NCI-H1092 (cell line): ENCODE measurements at places on chromosomes 7 and 10.

- no peak for DNase-seq
Observed at GRCh38 chr7:75718390-75719031, 20.2 kb downstream of the HIP1 start.

DNA sequence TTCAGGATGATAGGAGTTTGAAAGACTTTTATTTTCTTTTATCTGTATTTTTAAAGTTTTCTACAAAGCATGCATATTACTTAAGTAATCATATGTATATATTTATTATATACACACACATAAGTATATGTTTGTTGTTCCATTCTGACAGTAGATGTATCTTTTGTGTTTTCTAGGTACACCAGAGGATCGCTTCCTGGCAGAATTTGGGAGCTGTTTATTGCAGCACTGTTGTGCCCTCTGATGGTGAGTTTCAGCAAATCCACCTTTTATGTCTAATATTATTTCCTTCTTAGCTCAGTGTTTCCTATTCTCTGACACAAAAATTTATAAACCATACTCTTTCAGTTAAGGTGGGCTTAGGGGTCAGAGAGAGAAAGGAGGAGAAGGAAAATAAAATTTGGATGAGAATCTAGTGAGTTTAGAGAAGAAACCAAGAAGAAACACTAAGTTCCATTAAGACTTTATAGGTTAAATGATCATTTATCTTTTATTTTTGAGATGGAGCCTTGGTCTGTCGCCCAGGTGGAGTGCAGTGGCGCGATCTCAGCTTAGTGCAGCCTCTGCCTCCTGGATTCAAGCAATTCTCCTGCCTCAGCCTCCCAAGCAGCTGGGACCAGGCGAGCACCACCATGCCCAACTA is 59.2 kb upstream of the OIT3 start:
- DNase-seq = peak; percentile 3

GRCh38 chr7:149827089-149827981 is 10.8 kb upstream of the ZNF862 start:
- DNase-seq = no peak

GRCh38 chr7:70068531-70068930 is 470.3 kb downstream of the AUTS2 start:
- DNase-seq = no peak

DNA sequence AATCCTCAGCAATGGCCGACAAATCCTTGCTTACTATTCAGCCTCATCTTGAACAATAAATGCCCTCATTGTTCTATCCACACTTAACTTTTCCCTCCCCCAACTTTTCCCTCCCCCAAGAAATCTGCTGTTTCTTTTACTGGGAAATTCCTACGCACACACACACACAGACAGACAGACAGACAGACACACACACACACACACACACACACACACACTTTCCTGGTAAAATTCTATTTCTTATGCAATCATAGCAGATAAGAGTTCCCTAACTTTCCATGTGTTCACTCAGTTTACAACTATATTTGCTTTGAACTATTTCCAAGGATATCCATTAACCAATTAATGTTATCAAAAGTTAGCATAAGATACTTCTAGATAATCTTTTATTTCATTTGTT is 52.9 kb downstream of the RELN start:
- no peak for DNase-seq

- DNase-seq = no peak
Observed at GRCh38 chr7:93382362-93382761, 150.2 kb downstream of the VPS50 start.

GRCh38 chr7:9175871-9176270 is 742.5 kb downstream of the NXPH1 start:
- DNase-seq = no peak

GRCh38 chr7:2120251-2120660 is 112.5 kb downstream of the MAD1L1 start:
- no peak for DNase-seq

DNA sequence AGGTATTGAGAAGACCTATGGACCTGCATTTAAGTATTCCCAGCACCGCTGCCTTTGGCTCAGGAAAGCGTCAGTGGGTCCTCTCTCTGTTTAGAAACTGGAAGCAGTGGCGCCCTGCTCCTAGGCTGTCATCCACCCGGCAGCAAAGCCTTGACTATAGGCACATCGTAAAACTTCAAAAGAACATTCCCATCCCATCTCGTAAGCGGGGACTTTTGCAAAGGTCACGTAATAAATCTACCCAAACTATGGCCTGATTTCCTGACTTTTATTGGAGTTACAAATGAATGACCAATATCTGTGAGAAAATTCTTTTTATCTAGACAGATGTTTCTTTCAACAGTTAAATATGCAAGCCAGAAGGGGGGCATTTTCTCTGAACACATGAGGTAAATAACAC is 115.8 kb upstream of the TCERG1L start:
- DNase-seq = no peak

GRCh38 chr7:127654404-127655394 is 2.7 kb downstream of the SND1 start:
- no peak for DNase-seq

- DNase-seq = no peak
Observed at GRCh38 chr10:43218206-43218950, 48.5 kb downstream of the RASGEF1A start.

GRCh38 chr7:147023440-147023839 is 906.8 kb downstream of the CNTNAP2 start:
- DNase-seq = no peak

DNA sequence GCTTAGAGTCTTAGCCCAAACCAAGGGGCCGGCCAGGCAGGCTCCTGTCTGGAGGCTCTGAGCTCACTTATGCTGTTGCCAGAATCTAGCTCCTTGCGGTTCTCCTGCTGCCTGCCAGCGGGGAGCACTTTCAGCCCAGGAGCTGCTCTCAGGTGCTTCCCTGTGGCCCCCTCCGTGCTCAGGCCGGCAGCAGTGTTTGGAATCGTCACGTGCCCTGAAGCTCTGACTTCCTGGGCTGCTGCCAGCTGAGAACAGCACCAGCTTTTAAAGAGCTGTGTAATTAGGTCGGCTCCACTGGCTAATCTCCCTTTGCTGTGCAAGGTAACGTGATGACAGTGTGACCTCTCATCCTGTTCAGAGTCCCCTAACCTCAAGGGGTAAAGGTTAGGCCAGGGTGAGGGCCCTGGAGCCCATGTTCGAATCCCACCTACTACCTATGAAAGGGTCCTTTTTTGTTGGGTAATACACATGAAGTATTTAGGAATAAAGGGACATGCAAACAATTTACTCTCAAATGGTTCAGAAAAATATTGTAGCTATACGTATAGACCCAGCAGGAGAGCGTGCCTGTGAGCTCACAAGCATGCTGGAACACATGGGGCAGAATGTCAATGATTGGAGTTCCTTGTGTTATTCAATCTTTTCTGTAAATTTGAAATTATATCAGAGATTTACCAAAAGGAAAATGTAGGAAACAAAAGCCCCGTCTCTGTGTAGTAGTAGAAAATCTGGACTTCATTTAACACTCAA is 16.6 kb downstream of the ZNF862 start:
- DNase-seq = peak; percentile 91

DNA sequence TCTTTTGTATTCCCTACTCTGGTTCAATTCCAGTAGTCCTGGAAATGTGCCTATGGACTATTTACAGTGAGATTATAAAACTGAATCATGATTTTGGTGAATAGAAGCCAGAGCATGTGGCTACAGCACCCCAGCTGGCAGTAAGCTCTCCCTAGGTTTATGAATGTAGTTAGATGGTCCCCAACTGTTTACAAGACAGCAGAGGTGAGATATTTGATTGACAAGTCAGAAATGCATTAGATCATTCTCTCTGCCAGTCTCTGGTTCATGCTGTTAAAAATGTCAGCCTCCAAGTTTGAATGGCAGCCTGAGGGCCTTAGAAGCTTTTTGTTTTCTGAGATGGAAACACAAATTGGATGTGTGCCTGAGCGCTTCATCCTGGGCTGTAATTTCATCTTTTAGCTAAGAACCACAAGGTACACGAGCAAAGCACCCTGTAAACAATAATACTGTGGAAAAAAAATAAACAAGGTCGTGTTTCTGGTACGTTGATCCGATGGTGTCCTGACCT is 85.0 kb downstream of the BTRC start:
- DNase-seq = no peak

- no peak for DNase-seq
Observed at GRCh38 chr7:53675835-53676234, 640.4 kb downstream of the POM121L12 start.

DNA sequence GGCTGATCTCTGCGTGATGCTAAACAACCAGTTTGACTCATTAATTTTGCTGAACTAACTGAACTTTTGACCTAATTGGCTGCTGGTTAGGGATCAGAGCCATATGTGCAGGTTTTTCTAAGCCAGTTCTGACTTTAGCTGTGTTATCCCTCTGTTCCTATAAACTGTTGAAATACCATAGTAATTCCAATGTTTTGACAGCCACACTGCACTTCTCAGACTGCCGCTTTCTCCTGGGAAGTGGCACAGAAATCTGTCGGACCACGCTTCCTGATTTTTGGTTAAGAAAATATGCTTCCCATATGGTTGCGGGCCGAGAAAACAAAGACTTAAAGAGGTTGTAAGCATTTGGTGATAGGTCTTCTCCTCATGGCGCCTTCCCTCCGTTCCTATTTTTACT is 42.3 kb downstream of the TBXAS1 start:
- no peak for DNase-seq

DNA sequence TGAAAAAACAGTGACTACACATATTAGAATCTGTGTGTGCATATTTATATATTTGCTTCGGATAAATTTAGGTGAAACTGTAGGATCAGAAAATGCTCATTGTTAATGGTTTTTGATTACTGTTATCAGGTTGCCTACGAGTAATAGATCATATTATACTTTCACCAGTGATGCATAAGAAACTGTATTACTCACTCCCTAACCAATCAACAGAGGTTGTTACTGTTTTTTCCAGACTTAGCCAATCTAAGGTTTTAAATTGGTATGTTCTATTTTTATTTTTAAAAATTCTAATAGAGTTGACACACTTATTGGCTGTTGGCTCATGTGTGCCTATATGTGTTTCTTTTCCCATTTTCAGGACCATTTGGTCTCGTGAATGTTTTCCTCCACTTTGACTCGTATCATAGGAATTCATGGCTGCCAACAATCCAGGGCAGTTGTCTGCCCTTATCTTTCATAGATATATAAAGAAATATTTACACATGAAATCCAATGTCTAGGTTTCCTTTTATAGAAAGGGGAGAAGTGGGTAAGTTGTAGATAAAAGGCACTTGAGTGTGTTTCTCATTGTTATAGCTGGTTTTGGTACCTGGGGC is 59.2 kb downstream of the ANLN start:
- no peak for DNase-seq

DNA sequence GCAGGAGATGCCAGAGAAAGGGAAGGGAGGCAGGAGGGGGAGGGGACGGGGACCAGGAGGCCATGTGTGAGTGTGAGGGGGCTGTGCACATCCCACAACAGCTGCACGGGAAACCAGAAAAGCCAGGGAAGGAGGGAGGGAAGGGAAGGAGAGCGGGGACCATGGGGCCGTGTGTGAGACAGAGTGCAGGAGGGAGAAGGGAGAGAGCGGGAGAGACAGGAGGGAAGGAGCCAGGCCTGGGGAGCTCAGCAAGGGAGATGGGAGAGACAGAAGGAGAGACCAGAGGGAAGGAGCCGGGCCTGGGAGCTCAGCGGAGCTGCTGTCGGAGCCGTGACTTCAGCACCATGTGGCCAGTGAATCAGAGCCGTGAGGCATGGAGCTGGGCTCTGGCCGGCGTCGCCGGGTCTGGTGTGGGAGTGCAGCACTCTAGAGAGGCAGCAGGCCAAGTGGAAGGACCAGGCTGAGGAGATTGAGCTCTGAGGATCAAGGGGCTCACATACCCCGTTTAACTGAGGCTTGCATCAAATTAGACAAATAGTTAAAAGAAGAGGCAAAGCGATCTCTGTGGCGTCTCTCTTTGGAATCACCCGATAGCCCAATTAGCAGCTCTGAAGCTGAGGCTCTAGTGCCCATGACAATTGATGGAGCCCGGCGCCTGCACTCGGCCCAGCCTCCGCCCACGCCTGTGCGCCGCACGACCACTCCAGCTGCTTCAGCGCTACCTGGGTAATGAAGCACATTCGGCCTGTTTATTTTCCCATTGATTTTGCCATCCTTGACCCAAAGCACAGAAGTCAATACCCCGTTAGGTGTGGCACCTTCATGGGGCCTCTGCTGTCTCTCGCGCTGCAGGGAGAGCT is 150.4 kb downstream of the MAD1L1 start:
- DNase-seq = peak; percentile 56

- no peak for DNase-seq
Observed at GRCh38 chr10:6275022-6275997, 72.6 kb downstream of the PFKFB3 start.

DNA sequence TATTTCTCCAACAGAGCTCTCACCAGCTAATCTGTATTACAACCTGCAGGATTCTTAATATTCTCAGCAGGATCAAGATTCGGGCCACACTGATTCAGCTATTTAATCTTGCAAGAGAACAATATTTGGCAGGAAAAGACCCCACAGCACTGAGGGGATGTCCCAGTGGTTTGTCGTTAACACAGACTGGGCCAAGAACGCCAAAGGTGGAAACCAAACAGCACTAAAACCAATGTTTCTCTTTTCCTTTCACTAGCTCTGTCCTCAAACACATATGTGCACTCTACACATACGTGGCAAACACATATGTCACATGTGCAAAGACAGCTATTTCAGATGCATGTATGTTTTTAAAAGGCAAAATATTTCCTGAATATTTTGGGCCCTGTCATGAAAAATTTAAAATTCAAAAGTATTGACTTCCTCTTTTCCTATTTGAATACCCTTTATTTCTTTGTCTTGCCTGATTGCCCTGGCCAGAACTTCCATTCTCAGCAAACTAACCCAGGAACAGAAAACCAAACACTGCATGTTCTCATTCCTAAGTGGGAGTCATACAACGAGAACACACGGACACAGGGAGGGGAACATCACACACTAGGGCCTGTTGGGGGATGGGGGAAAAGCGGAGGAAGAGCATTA is 51.7 kb upstream of the NEBL start:
- no peak for DNase-seq

DNA sequence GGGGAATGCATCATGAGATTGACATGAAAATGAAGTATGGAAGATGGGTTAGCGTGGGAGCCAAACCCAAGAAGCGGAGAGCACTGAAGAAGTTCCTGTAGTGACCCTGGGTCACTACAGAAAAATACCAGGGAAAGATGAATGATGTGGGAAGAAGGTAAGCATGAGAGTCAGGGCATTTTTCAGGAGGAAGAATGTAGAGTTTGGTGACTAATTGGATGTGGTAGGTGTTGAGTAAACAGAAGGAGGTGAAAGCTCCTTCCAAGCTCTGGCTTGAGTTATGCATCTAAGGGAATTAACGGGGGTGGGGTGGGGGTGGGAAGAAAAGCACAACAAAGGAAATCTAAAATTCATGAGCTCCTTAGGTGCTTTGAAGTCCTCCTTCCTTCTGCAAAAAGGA is 238.1 kb upstream of the AOAH start:
- DNase-seq = no peak

GRCh38 chr10:34251177-34251576 is 563.9 kb downstream of the PARD3 start:
- DNase-seq = no peak

DNA sequence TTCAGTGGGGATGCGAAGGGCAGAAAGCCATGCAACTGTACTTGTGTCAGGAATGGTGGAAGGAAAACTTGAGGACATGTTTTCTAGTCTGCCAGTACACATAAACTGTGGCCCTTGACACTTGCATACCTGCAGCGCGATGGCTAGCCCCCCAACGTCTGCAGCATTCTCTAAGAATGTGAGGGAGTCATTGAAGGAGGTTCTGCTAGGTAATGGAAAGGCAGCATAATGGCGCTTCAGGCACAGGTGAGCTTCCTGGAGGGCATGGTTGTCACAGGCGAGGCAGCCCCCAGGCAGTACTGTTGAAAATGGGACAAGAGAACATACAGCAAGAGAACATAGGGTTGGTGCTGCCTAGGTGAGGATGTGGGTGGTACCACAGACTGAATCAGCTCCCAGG is 3.5 kb downstream of the LLCFC1 start:
- no peak for DNase-seq
